Thoracic aorta (tissue), 2 donors: ENCODE measurements at places on chromosomes 2 and 18.

DNA sequence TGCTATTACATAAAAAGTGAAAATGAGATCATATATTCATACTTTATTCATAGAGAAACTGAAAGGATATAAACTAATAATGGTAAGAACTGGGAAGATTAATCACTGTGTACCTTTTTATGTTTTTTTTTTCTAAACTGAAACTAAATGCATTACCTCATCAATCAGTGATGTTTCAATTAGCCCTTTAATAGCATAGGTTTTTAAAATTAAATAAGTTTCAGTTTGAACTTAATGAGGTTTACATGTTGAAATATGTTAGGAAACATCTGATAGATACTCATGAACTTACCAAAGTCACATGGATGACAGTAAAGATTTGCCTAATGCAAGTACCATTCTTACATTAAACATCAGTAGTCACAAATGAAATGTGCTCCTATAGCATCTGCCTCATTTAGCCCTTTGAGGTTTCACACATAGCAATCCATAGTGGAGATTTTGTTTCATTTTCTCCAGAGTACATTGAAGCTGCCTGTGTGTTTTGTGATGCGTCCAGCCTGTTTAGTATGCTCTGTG is 8.9 kb downstream of the MAPRE2 start:
- no peak for DNase-seq

DNA sequence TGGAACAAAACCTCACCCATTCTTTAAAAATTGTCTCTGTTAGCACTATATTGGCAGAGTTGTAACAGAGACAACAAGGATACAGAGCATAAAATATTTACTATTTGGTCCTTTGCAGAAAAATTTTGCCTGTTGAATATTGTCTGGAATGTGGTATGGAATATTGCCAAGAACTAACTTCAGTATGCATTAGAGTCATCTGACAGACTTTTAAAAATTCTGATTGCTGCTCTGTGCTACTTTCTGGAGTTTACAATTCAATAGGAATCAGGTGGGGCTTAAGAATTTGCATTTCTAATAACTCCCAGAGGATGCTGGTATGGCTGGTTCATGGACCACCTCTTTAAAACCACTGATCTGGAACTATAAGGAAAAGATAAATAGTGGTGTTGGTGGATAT is 32.8 kb upstream of the NYAP2 start:
- DNase-seq: no peak

GRCh38 chr2:225334514-225334913 is 65.0 kb upstream of the NYAP2 start:
- no peak for DNase-seq

DNA sequence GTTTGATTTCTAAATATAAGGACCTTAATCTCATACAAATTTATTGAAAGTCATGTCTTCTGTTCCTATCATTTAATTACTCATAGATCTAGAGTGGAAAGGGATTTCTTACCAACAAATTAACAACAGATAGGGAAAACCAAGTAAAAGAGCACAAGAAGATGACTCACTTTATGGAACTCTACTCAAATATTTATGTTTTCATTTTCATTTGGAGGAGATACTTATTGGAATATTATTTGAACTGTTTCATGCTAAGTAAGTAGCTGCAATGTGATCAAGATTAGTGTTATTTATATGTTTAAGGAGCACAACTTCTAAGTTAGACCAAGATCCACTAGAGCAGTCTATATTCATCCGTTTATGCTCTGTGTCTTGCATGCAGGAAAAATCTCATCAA is 1.3 kb downstream of the NT5C1B start:
- no peak for DNase-seq

DNA sequence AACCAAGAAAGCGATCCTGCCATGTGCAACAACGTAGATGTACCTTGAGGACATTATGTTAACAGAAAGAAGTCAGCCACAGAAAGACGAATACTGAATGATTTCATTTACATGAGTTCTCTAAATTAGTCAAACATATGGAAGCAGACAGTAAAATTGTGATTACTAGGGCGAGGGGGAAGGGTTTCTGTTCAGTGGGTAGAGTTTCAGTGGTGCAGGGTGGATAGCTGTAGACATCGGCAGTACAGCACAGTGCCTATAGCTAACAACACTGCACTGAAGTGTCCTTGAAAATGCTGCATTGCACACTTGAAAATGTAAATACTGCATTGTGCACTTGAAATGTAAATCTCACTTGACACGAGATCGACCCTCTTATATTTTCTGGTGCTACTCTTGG is 275.3 kb downstream of the GALR1 start:
- DNase-seq: no peak

DNA sequence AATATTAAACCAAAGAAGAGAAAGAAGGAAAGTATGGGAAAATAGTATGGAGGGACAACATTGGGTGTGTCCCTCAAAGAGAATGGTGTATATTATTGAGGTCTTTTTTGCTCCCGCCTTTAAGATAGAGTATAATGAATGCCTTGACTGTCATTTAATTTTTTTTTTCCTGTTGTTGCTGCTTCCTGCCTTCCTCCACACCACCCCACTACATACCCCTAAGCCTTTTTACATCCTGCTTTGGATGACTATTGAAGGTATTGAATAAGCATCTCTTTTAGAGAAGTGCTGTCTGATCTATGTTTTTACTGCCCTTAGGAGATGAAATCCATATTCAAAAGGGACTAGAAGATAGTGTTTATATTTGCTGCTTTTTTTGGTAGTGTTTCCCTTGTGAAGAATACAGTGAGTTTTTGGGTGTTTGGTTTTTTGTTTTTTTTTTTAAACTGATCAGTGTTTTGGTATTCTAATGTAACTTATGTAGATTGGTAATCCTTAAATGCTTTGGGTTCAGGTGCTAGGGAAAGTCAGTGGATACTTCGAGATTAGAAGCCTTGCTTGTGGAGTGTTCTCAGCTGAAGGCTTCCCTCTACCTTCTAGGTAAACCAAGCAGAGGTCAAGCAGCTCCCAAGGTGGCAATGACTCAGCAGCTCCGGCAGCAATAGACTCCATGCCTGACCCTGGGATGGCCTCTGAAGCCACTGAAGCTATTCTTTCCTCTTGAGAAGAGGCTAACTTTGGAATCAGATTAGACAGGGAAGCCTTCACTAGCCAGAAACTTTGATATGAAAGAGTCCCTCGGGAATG is 5.0 kb downstream of the FZD7 start:
- no peak for DNase-seq

DNA sequence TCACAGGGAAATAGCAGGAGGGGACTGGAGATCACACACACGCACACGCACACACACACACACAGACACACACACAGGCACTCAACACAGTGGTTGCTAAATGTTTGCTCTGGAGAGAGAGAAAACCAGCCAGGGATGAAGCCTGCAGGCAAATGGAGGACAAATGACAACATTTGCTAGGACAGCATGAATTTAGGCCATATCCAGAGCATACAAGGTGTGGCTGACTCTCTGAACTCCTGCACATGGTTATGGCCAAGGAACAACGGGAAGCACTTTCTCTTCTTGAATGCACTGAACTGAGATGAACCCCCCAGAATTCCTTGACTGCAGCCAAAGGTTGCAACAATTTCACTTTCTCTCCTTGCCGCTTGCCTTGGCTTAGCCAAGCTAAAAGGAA is 230.0 kb upstream of the RASGRP3 start:
- no peak for DNase-seq

- no peak for DNase-seq
These were observed 212.7 kb downstream of the DYM start for GRCh38 chr18:49247781-49248180.

GRCh38 chr2:119282996-119283511 is 59.4 kb downstream of the STEAP3 start:
- no peak for DNase-seq

GRCh38 chr2:178584666-178585065 is 104.4 kb downstream of the PLEKHA3 start:
- no peak for DNase-seq

- no peak for DNase-seq
These were observed 9.1 kb upstream of the ATG16L1 start for GRCh38 chr2:233242231-233242927.

DNA sequence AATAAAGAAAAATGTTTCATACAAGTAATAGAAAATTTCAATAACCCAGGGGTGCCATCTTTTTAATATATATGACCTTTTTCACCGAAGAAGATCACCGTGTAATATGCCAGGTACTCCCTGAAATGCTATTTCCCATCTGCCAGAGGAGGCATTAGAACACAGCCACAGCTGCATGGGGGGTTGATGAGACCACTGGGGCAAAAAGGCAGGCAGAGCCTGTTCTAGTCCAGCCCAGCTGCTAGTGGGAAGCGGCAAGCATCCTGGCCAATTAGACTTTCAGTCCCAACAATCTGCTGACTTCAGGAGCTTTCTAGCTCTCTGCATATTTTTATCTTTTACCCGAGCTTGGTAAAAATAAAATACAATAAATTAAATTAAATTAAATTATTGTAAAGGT is 362.6 kb downstream of the RIT2 start:
- DNase-seq: no peak

DNA sequence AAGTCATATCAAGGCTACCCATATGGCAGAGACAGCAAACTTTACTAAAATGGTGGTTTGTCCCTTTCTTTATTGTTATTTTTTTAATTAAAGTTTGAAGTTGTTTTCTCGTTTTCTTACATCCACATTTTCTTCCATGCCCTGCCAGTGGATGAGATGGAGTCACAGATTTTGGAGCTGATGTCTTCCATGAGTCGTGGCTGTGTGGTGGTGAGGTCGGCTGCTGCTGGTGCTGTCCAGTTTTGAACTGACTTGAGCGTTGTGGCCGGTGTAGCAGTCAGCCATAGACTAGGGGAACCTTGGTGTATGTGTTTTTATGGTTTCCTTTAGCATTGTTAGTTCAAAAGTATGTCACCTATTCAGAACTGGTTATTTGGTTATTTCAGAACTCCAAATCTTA is 182.8 kb downstream of the SH3RF3 start:
- DNase-seq: no peak

DNA sequence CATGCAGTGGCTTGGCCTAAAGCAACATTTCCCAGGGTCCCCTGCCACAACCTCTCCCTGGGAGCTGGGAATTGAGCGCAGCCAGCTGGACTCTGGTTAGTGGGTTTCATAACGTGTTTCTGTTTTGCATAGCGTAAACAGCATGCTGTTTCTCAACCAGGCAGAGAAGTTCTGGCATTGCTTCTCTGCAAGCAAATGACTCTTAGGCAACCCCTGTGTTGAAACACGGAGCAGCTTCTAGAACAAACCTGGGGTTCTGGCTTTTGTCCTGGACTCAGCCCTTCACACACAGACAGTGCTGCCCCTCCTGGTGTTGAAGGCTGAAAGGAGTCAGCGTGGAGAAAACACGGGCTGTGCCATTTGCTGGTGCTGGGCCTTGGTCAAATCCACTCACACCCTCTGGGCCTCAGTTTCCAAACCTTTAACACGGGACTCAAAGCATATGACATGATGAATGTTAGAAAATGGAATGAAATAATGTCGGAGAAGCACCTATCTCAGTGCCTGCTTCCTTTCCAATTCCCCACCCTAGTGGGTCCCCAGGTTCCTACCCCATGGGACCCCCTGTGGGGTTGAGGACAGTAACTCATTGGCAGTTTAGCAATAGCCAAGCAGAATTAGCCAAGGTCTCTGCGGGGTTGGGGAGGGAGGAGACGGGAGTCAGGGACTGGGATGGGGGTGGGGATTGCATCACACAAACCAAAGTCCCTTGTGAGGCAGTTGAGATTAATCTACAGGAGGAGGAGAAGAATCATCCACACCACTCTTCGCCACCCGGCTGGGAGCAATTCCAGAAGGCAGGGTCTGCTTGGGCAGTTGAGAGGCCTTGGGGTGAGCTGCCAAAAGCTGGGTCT is 30.2 kb upstream of the IL1R2 start:
- peak; percentile 62 for DNase-seq

- DNase-seq: no peak
These were observed 69.0 kb upstream of the TTC39C start for GRCh38 chr18:23945416-23946079.

GRCh38 chr2:65549257-65549627 is 116.8 kb upstream of the SPRED2 start:
- no peak for DNase-seq

DNA sequence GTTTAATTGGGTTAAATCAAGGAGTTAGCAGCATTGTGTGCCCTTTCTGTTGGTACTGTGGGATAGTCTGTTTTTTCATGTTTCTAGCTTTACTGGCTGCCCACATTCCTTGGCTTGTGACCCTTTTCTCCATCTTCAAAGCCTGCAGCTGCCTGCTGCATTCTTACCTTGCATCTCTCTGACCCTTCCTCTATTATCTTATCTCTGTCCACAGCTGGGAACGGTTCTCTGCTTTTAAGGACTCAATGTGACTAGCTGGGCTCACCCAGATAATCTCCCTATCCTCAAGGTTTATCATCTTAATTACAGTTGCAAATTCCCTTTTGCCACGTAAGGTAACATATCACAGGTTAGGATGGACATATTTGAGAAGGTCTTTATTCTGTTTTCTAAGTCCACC is 199.7 kb downstream of the KCNS3 start:
- DNase-seq: no peak

GRCh38 chr2:36963734-36964133 is 2.6 kb downstream of the STRN start:
- no peak for DNase-seq

GRCh38 chr2:188785490-188785889 is 188.7 kb upstream of the COL3A1 start:
- DNase-seq: no peak

GRCh38 chr2:232772531-232772930 is 3.8 kb downstream of the KCNJ13 start:
- DNase-seq: no peak

DNA sequence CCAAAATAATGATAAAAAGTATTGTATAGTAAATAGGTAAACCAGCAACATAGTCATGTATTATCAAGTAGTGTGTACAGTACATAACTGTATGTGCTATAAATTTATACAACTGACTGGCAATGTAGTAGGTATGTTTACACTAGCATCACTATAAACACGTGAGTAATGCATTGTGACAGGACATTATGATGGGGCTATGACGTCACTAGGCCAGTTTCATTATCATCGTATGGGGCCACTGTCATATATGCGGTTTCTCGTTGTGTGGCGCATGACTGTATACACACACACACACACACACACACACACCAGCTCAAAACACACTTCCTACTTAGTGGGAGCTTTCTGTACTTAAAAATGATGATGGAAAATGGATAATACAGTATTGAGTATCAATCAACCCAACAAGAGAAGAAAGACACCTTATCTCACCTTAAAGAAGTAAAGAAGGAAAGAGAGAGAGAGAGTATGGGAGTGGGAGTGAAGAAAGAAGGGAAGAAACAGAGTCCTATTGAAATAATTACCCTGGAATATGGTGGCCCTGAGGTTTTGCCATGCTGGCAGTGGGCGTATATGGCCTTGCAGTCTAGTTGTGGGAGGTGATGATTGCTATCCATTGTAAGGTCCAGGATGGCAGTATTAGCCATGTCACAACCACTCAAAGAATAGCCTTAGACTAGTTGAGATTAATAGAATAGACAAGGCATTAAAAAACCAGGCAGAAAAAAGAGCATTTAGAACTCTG is 186.4 kb upstream of the ZNF521 start:
- DNase-seq: no peak
